ENCODE measurements at places on chromosomes 5 and 9. TPM values are rescaled to one million over a fixed set of nuclear protein-coding genes. Genes with fewer than 3 reads are reported as not detected.

The STC2 gene
- 2.7 TPM for total RNA-seq

DNA sequence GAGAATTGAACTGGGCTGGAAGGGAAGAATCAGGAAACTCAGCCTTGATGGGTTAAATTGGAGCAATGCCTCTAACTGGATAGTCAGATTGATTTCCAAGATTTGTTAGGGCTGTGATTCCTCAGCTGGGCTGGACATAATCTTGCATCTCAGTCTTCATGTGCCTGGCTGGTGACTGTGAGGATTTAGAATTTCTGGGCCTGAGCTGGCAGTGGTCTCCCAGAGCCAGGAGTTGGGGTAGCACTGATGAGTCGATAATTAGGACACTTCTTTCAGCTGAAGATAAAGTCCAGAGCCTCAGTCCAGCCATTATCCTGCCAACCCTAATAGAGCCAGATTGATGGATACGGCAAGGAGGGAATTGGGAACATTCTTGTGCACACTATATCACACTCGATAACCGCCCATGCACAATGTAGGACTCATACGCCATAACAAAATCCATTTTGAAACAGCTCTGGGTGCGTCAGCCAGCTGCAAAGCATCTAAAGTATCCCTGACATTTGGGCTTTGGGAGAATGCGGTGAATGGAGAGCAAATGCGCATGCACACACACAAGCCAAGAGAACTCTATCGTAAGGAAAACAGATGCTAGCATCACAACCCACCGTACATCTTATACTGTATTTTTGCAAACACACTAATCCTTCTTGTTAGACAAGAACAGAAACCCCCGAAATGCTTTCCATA is 405.1 kb upstream of the KLF4 start:
- no peak for DNase-seq

DNA sequence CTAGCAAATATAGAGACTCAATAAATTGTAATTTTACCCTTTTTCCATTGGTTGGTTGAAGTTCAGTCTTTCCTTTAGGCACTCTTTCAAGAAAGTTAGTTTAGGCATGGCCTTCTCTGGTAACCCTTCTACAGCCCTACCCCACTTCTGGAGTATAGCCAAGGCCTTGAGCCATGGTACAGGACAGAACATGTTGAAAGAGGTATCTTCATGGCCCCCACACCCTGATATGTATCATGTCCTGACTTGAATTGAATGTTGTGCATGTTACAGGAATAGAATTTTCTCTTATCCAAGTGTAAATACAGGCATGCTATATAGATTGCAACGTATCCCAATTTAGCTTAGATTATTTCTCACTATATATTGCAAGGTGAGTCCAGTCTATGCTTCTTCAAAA is 175.6 kb downstream of the CD180 start:
- no peak for DNase-seq

DNA sequence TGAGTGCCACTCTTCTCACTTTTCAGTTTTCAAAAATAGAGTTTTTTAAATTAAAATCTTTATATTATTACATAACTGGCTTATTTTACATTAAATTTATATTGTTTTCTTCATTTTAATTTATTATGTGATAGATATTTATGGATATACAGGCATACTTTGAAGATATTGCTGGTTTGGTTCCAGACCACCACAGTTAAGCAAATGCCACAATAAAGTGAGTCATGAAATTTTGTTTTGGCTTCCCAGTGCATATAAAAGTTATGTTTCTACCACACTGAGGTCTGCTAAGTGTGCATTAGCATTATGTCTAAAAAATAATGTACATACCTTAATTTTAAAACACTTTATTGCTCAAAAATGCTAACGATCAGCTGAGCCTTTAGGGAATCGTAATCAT is 47.4 kb downstream of the NDUFS4 start:
- no peak for DNase-seq

Data from kidney (tissue), 22 donors.